ENCODE measurements at places on chromosomes 1 and 21.

- no peak for DNase-seq
These were observed 395.0 kb upstream of the DUSP10 start for GRCh38 chr1:222136869-222137268.

DNA sequence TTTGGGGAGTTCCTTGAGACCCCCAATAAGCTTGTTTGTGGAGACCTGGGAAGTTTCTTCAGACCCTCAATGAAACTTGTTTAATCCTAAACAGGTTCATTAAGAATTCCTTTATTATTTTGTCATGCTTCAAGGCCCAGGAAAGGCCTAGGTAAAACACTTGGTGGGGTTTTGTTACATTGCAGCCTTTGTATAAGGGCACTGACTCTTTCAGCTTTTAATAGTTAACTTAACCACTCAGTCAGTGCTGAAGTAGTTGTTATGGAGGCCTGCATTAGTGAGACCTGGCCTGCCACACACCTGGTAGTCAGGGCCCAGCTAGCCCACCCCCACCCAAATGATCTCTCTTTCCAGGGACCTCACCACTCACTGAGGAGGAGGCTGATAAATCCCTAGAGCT is 103.7 kb downstream of the FCRL5 start:
- DNase-seq, result no peak

DNA sequence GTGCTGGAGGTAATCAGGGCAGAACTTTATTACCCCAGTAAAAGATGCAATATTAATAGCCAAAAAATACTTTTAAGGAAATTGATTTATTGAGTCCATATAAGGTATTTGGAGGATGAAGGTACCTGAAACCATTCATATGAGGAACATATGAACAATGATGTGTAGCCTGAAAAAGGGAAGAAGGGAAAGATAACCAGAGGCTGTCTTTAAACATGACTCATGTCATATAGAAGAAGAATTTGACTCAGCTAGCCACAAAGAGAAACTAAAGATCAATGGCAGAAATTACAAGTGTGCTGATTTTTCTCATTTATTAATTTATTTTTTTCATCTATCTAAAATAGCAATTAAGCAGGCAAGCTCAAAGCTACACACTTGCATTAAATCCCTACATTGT is 136.2 kb upstream of the DUSP10 start:
- DNase-seq, result no peak

GRCh38 chr1:205969229-205969628 is 26.0 kb upstream of the SLC26A9 start:
- no peak for DNase-seq

- no peak for DNase-seq
These were observed 30.5 kb downstream of the CYP4A11 start for GRCh38 chr1:46910790-46911189.

DNA sequence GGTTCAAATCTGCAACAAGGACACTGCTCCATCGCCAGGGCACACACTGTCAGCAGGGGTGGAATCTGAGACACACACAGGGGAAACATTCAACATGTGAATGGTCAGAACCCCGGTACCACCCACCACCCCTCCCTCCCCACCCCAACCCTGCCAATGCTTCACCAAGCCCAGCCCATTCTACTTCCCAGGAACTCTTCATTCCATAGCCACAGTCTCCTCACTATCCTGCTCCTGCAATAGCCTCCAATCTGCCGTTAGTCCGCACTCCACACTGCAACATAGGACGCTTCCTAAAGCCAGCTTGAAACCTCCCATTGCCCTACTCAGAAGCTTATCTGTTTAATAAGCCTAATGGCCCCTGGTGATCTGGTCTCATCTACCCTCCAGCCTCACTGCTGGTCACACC is 7.5 kb upstream of the RAB3B start:
- DNase-seq, result no peak

DNA sequence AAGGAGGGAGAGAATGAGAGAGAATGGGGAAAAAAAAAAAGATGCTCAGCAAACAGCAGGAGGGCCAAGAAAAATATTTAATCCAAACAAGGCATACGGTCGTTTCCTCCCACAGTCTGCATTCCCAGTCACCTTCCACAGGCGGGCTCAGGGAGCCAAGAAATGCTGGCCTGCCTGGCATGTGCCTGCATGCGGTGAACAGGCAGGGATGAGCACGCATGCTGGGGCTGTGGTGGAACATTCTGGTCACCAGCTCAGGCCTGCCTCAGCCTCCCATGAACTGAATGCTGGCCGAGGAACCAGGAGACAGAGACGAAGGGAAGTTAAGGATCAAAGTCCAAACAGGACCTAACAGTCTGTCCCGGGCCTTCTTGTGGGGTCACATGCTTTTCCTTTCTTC is 335.3 kb downstream of the ASTN1 start:
- no peak for DNase-seq
